ENCODE measurements at places on chromosomes 7 and 10. TPM values are rescaled to one million over a fixed set of nuclear protein-coding genes. Genes with fewer than 3 reads are reported as not detected.

DNA sequence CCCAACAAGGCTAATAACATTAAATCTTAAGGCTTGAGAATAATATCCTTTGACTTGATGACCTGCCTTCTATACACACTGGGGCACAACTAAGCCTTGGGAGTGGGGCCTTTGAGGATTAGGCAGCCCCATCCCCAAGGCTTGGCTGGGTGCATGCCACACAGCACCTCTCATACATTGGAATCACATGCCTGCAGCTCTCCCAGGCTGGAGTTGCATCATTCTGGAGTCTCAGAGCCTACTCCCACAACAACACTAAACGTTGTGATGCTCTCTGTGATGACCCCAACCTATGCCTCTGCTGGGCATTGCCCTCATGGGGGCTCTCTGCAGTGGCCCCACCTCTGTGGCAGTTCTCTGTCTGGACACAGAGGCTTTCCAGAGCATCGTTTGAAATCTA lies 31.9 kb upstream of the SGCE start:
- DNase-seq: no peak
- H3K36me3 ChIP-seq: no peaks in the 10 kb centered on the region
- peaks cover 15% of the 10 kb centered on the region for H3K27me3 ChIP-seq
- no peak overlapping the region for H3K4me3 ChIP-seq

- H3K27me3 ChIP-seq: no peaks in the 10 kb centered on the region
- no peaks in the 10 kb centered on the region for H3K36me3 ChIP-seq
- H3K27ac ChIP-seq: no peak overlapping the region
- no peak overlapping the region for H3K4me3 ChIP-seq
These were observed 673.7 kb downstream of the SUGCT start for GRCh38 chr7:40808378-40808942.

DNA sequence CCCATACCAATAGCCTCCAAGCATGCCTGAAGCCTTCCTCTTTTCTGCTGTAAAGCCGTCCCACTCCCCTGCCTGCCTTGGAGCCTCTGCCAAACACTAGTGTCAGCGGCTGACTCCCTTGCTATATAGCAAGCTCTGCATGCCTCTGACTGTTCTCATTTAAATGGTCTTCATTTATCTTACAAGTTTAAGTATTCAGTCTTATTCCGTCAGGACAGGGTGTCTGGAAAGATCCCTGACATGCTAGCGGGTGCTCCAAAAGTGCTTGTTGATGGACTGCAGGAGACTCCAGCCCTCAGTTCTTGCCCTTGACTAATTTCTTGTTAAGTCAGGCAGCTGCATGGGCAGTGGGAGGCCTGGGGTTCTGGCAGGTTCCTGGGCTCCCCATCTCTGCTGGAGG lies 298.7 kb downstream of the GFRA1 start:
- DNase-seq: no peak
- H3K4me3 ChIP-seq: no peak overlapping the region
- no peak overlapping the region for H3K27ac ChIP-seq
- H3K4me1 ChIP-seq: no peaks in the 10 kb centered on the region

DNA sequence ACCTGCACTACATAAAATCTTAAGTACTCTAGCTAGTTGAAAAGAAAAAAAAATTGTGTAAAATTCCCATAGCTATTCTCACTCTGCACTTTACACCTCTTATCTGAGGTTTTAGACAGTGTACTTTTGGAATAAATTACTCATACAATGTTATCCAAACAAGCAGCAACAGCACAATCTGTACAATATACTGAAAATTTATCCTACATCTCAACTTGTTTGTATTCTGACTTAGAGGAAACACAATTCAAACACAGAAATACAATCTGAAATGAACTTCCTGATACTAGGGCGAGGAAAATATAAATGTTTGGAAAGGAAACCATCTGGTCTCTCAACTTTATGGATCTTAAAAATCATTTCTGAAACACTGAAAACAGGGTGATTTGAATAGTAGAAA lies 381.7 kb downstream of the THSD7A start:
- H3K27ac ChIP-seq: no peak overlapping the region
- H3K4me1 ChIP-seq: no peaks in the 10 kb centered on the region
- no peak overlapping the region for H3K4me3 ChIP-seq
- no peaks in the 10 kb centered on the region for H3K36me3 ChIP-seq

DNA sequence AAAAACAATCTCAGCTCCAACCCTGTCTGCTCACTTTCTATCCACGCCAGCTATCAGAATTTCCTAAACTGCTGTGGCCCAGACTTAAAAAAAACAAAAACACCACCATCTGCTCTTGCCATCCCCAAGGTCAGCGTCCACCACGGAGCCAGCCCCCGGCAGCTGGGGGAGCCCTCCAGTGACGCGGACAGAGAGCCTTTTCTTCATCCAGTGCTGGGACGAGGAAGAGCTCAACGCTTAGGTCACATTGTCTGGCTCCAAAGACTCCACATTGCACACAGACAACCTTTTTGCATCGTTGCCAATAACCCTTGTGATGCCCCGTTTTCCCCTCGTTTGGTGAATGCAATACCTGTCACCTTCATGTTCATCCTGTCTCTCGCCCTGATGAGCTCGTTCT lies 67.4 kb upstream of the GNA12 start:
- peaks cover 7% of the 10 kb centered on the region for H3K36me3 ChIP-seq
- no peak overlapping the region for H3K4me3 ChIP-seq
- no peak for DNase-seq
- no peaks in the 10 kb centered on the region for H3K27me3 ChIP-seq
- no peaks in the 10 kb centered on the region for H3K4me1 ChIP-seq

DNA sequence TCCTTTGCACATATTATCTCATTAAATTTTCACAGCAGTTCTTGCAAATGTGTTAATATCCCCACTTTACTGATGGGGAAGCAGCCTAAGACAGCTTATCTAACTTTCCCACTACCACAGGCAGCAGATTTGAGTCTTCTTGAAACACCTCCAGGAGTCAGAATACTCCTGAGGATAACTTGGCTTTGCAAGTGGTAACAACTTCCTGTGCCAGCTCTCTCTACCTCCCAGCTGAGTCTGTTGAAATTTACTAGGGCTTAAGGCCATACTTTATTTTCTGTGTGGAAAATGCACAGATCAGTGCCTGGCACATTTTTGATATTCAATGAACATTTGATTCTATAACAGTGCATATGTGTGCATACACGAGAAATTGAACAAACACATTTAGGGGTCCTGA lies 136.1 kb upstream of the COBL start:
- H3K36me3 ChIP-seq: no peaks in the 10 kb centered on the region
- no peaks in the 10 kb centered on the region for H3K4me1 ChIP-seq
- no peaks in the 10 kb centered on the region for H3K27me3 ChIP-seq
- no peak overlapping the region for H3K27ac ChIP-seq
- no peak overlapping the region for H3K4me3 ChIP-seq

DNA sequence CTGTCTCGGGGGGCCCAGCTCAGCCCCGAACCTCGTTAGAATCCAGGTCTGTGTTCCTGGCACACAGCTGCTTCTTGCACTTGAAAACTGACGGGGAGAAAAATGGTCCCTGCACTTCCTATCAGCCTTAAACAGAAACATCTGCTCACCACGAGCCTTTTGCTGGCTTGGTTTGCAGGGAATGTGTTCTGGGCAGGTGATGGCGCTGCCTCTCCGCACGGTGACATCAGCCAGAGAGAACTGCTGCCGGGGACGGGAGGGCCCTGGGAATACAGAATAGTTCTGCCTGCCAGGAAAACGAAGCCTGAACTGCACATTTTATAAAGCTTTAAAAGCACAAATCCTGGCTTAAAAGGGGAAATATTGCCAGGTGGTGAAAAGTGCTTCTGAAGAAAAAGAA lies 622.5 kb downstream of the TYW1 start:
- H3K4me3 ChIP-seq: no peak overlapping the region
- no peak for DNase-seq
- no peak overlapping the region for H3K27ac ChIP-seq
- H3K27me3 ChIP-seq: peaks cover 33% of the 10 kb centered on the region
- no peaks in the 10 kb centered on the region for H3K4me1 ChIP-seq

LIPK gene
- total RNA-seq: not detected

DNA sequence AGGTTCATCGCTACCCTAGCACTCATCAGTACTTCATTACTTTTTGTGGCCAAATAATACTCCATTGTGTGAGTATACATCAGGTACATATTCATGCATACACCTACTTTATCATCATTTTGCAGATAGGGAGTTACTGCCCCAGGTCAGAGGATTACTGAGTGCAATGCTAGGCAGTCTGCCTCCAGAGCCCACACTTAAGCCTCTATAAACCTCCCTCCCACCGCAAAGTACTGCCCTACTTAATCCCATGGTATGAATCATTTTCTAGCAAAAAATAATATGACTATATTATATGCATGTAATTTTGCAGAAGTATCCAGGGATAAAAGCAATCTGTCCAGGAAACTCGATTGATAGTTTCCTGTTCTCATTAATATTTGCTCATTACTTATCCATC lies 194.3 kb downstream of the GRID1 start:
- no peaks in the 10 kb centered on the region for H3K36me3 ChIP-seq
- H3K4me1 ChIP-seq: peaks cover 2% of the 10 kb centered on the region
- no peak overlapping the region for H3K27ac ChIP-seq
- no peak for DNase-seq
- no peak overlapping the region for H3K4me3 ChIP-seq

GRCh38 chr7:82714883-82715282 lies 271.3 kb upstream of the CACNA2D1 start:
- H3K4me3 ChIP-seq: no peak overlapping the region
- H3K4me1 ChIP-seq: no peaks in the 10 kb centered on the region
- no peaks in the 10 kb centered on the region for H3K36me3 ChIP-seq
- H3K27ac ChIP-seq: no peak overlapping the region
- no peaks in the 10 kb centered on the region for H3K27me3 ChIP-seq
- DNase-seq: no peak

DNA sequence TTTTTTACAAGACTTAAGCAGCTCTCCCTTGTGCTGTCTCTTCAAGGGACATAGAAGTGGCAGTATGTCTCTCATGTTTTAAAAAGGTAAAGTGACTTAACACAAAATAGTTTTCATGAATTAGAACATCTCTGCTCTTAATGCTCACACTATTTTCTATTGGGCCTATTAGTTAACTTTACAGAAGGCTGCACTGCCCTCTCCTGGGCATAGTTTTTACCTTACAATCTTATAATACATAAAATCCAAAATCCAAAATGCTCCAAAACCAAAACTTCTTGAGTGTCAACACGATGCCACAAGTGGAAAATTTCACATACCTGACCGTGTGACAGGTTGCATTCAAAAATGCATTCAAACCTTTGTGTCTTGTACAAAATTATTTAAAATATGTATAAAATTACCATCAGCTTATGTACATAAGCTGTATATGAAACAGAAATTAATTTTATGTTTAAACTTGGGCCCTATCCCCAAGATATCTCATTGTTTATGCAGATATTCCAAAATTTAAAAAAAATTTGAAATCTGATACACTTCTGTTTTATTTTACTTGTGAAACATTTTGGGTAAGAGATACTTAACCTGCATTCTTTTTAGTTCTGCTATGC lies 25.8 kb downstream of the TES start:
- peak overlapping the region; percentile 19 for H3K27ac ChIP-seq
- H3K4me3 ChIP-seq: no peak overlapping the region
- no peaks in the 10 kb centered on the region for H3K27me3 ChIP-seq
- peaks cover 32% of the 10 kb centered on the region for H3K4me1 ChIP-seq
